ENCODE measurements at places on chromosomes 11 and 22. TPM values are rescaled to one million over a fixed set of nuclear protein-coding genes. Genes with fewer than 3 reads are reported as not detected.

The DNHD1 gene
- 1.9 TPM for total RNA-seq

The CCDC81 gene
- total RNA-seq = 0.17 TPM

The P4HA3 gene
- 47.6 TPM for total RNA-seq

The MS4A8 gene
- not detected for total RNA-seq
